ENCODE measurements at places on chromosomes 5 and 9. TPM values are rescaled to one million over a fixed set of nuclear protein-coding genes. Genes with fewer than 3 reads are reported as not detected.

IFNA7 gene
- polyA plus RNA-seq, result not detected

GRCh38 chr9:132003319-132003704, 76.4 kb downstream of the MED27 start:
- DNase-seq, result no peak
- peaks cover 2% of the 10 kb centered on the region for H3K36me3 ChIP-seq
- H3K4me3 ChIP-seq, result no peak overlapping the region
- no peaks in the 10 kb centered on the region for H3K4me1 ChIP-seq
- no peak overlapping the region for H3K27ac ChIP-seq

DNA sequence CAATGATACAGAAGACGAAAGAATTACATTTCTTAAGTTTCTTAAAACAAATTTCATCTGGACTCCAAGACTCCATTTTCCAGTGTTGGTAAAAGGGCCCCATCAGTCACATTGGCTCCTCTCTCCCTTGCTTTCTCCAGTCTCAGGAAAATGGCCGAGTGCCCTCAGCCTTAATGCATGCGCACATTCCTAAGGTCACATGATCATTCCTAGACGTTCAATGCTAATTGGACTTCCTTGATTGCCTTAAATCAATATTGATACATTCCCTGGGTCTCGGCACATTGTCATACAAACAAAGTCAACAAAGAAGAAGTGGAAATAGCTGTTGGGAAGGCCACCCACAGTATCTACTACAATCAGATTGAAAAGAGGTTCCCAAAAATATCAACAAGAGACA, 413.6 kb upstream of the GRAMD2B start:
- no peak for DNase-seq
- no peak overlapping the region for H3K4me3 ChIP-seq
- no peaks in the 10 kb centered on the region for H3K4me1 ChIP-seq
- no peaks in the 10 kb centered on the region for H3K27me3 ChIP-seq

- H3K36me3 ChIP-seq, result peaks cover 2% of the 10 kb centered on the region
- H3K4me1 ChIP-seq, result peaks cover 12% of the 10 kb centered on the region
- no peak for DNase-seq
- no peak overlapping the region for H3K4me3 ChIP-seq
- no peaks in the 10 kb centered on the region for H3K27me3 ChIP-seq
These were observed 2.5 kb downstream of the ISCA1 start for GRCh38 chr9:86279839-86280238.

- no peak overlapping the region for H3K27ac ChIP-seq
- no peaks in the 10 kb centered on the region for H3K36me3 ChIP-seq
These were observed 64.5 kb upstream of the PIP5K1B start for GRCh38 chr9:68640421-68641089.

PTPRD gene
- 12.0 TPM for polyA plus RNA-seq

DNA sequence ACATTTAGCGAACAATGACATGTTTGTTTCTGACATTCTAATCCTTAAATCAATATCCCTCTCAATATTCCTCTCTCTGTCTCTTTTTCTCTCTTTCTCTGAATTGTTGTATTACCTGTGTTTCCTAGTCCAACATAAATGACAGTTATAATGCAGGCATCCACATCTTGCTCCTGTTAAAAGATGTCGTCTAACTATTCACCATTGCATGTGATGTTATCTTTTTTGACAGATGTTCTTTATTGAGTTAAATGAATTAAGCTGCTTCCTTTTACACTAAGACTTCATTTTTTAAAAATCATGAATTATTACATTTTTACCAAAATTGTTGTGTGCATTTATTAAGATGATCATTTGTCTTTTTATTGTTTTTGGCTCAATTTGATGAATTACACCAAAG, 527.5 kb downstream of the PRR16 start:
- H3K36me3 ChIP-seq, result no peaks in the 10 kb centered on the region
- H3K4me3 ChIP-seq, result no peak overlapping the region
- no peaks in the 10 kb centered on the region for H3K27me3 ChIP-seq
- DNase-seq, result no peak
- no peak overlapping the region for H3K27ac ChIP-seq

DNA sequence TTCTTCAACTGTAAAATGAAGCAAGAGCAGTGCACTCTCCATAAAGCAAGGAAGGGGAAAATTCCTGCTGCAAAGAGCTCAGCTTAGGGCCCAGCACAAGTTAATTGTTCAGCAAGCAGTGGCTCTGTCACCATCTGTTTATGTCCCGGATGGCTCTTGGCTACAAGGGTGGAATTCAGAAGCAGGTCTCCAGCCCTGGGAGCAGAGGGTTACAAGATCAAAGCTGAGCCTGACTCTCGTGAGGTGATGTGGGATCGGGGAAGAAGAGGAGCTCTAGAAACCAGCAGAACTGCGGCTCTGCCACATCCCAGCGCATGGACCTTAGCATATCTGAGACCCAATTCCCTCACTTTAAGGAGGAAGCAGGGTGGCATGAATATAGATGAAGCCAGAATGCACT, 25.2 kb upstream of the OLFM1 start:
- DNase-seq, result no peak
- H3K4me1 ChIP-seq, result no peaks in the 10 kb centered on the region
- no peak overlapping the region for H3K27ac ChIP-seq
- H3K4me3 ChIP-seq, result no peak overlapping the region

DNA sequence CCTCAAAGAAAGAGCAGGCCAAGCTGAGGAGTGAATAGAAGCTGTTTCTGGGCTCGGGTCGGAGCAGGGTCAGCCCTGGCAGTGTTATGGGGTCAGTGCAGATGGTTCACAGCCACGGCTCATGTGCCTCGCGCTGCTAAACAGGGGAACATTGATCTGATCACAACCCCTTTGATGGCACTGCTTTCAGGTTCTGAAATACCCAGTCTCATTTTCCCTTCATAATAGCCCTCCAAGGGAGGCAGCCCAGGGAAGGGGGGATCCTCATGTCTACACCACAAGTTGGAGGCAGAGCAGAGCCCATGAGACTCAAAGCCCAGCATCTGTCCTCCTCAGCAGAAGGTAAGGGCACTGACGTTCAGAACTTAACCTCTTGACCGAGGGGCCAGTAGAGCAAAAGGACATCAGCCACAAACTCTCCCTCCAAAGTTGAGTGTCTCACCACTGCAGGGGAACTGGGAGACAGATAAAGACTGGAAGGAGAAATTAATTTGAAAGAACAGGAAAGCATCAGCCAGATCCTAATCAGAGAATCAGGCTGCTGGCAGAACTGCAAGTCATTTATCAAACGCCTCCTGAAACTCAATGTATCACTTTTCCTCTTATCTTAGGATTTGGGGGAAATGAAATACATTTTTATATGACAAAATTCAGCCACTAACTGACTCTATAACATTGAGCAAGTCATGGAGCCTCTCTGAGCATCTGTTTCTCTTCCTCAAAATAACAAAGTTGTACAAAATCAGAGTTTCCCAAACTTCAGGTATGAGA, 110.6 kb downstream of the SH3TC2 start:
- H3K27ac ChIP-seq, result no peak overlapping the region
- no peak overlapping the region for H3K4me3 ChIP-seq
- no peak for DNase-seq
- no peaks in the 10 kb centered on the region for H3K4me1 ChIP-seq
- no peaks in the 10 kb centered on the region for H3K36me3 ChIP-seq

- H3K27ac ChIP-seq, result no peak overlapping the region
- H3K36me3 ChIP-seq, result no peaks in the 10 kb centered on the region
- no peak for DNase-seq
- no peaks in the 10 kb centered on the region for H3K27me3 ChIP-seq
- peaks cover 3% of the 10 kb centered on the region for H3K4me1 ChIP-seq
- H3K4me3 ChIP-seq, result no peak overlapping the region
These were observed 30.5 kb downstream of the ADAMTS2 start for GRCh38 chr5:179314606-179315355.

DNA sequence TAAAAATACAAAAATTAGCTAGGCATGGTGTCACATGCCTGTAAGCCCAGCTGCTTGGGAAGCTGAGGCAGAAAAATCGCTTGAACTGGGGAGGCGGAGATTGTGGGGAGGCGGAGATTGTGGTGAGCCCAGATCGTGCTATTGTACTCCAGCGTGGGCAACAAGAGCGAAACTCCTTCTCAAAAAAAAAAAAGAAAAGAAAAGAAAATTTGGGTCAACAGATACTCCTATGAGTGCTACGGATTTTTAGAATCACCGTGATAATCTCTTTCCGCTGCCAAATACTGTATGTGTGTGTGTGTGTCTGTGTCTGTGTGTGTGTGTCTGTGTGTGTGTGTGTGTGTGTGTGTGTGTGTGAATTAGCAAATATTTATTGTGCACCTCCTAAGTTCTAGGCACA, 64.4 kb downstream of the ARRDC3 start:
- no peaks in the 10 kb centered on the region for H3K4me1 ChIP-seq
- no peaks in the 10 kb centered on the region for H3K27me3 ChIP-seq
- no peak overlapping the region for H3K27ac ChIP-seq
- H3K36me3 ChIP-seq, result no peaks in the 10 kb centered on the region
- DNase-seq, result no peak
- H3K4me3 ChIP-seq, result no peak overlapping the region

DNA sequence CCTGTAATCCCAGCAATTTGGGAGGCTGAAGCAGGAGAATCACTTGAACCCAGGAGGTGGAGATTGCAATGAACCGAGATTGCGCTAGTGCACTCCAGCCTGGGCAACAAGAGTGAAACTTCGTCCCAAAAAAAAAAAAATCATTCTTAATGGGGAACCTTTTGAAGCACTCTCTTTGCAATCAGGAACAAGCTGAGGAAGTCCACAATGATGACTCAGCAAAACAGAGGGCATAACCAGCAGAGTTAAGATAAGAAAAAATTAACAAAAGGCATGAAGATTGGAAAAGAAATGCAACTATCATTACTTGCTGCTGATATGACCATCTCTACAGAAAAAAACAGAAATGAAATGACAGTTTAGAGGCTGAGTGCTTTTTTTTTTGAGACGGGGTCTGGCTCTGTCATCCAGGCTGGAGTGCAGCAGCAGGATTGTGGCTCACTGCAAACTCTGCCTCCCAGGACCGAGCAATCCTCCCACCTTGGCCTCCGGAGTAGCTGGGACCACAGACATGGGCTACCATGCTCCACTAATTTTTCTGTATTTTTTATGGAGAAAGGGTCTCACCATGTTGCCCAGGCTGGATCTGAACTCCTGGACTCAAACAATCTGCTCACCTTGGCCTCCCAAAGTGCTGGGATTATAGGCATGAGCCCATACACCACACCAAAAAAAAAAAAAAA, 88.0 kb downstream of the FNBP1 start:
- DNase-seq, result no peak
- H3K4me1 ChIP-seq, result no peaks in the 10 kb centered on the region
- no peaks in the 10 kb centered on the region for H3K27me3 ChIP-seq
- H3K36me3 ChIP-seq, result peaks cover 11% of the 10 kb centered on the region
